Eye (tissue), 1 donor: ENCODE measurements at places on chromosomes 6 and 20.

DNA sequence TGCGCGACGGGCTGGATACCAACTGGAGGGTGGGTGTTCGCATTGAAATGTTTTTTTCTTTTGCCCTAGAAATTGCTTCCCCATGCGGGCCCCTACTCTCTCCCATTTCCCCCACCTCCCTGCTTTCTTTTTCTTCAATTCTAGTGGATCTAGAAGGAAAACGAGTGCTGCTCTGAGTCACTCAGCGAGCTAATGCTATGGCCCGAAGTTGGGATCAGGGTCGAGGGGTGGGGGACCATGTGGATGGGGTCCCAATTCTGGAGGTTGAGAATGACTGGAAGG lies 71.5 kb downstream of the SOX4 start:
- peak; percentile 78 for DNase-seq

DNA sequence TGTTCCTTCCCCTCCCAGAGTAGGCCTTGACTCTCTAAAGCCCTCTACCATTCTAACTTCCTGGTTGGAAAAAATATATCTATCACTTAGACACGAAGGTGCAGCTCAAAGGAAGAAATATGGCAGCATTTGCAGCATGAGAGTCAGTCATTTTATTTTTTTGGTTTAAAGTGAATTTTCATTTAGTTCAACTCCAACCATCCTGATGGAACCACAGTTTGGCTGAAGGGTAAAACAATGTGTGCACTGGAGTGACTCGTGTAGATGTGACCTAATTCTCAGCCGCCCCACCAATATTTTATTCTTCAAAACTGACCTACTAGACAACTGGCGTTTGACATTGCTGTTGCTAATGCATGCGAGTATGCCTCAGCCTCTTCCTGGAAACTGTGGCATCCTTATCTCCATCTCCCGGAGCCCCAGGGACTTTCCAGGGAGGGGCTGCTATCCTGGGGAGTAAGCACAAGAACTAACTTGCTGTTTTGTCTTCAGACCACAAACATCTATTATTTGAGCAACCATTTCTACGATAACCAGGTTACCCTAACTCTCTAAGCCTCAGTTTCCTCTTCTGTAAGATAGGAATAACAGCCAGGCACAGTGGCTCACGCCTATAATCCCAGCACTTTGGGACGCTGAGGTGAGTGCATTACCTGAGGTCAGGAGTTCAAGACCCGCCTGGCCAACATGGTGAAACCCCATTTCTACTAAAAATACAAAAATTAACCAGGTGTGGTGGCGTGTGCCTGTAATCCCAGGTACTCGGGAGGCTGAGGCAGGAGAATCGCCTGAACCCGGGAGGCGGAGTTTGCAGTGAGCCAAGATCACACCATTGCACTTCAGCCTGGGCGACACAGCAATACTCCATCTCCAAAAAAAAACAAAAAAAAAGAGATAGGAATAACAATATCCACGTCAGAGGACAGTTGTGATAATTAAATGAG lies 148.7 kb upstream of the JARID2 start:
- DNase-seq: no peak

- peak; percentile 9 for DNase-seq
Measured at GRCh38 chr6:50707191-50707590, 6.1 kb upstream of the TFAP2D start.

- peak; percentile 87 for DNase-seq
Measured at GRCh38 chr6:28488916-28489365, 26.7 kb downstream of the GPX6 start.

- DNase-seq: no peak
Measured at GRCh38 chr6:12081771-12082170, 69.7 kb downstream of the HIVEP1 start.

- DNase-seq: no peak
Measured at GRCh38 chr20:41560970-41561369, 57.2 kb downstream of the CHD6 start.

DNA sequence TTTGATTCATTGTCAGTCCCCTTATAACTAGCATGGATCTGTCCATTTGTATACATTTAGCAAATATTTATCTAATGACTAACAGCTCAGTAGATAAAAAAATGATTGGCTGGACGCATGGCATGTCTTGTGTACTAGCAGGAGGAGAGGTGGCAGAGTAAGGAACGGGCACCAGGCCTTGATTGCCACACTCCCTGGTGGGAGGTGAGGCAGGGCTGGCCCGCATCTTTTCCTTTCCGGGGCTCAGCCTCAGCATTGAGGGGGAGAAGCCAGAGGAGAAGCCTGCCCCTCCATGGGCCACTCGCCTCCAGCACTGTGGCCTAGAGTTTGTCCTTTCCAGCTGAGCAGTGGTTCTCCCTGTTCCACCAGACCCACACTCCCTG lies 84.9 kb upstream of the TMEM181 start:
- no peak for DNase-seq

DNA sequence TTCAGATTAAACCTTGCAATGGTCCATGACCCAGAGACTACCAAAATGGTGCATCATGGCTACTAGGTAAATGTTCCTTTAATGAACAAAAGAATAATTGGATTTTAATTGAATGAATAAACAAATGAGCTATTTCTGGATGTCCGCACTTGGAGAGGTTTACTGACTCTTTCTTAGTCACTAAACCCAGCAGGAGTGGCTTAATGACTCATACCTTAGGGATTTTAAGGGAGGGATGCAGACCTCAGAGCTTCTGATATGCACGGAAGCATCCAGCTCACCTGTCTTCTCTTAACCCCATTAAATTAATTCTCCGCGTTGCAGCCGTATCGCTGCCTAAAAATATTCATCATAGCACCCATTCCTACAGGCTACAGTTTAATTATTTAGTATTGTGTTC lies 970.0 kb upstream of the SLC35B3 start:
- no peak for DNase-seq

DNA sequence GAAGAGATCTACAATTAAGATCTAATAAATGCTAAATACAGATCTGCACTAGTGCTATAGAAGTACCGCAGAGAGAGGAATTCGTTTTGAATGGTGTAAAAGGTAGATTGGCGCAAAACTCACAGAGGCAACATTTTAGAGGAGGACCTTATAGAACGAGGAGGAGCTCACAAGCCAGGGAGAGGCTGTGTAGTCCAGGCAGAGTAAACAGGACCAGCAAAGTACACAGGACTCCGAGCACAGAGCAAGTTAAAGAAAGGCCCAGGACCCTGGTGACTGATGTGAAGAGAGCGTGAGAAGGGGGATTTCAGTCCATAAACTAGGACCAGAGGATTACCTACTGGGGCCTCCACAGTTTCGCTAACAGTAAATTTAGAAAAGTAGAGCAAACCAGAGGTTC lies 202.3 kb downstream of the FOXC1 start:
- no peak for DNase-seq

DNA sequence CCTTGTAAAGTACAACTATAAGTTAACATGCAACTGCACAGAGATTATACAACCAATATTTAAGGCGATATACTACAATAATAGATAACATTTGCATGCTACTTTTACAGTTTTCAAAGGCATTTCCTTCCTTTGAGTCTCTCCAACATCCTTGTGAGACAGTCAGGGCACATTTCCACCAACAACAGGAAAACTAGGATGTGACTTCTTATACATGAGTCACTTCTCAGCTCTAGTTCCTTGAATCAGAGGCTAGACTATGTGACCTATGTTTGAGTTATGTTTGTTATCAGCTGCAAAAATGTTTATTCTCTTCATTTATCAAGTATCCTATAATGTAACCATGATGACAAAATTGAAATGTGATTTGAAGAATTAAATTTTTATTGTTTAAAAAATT lies 51.7 kb upstream of the TFAP2D start:
- no peak for DNase-seq

- DNase-seq: no peak
Measured at GRCh38 chr20:62292108-62292507, 10.7 kb upstream of the ADRM1 start.

GRCh38 chr6:150435832-150436231 lies 67.0 kb downstream of the IYD start:
- DNase-seq: no peak

DNA sequence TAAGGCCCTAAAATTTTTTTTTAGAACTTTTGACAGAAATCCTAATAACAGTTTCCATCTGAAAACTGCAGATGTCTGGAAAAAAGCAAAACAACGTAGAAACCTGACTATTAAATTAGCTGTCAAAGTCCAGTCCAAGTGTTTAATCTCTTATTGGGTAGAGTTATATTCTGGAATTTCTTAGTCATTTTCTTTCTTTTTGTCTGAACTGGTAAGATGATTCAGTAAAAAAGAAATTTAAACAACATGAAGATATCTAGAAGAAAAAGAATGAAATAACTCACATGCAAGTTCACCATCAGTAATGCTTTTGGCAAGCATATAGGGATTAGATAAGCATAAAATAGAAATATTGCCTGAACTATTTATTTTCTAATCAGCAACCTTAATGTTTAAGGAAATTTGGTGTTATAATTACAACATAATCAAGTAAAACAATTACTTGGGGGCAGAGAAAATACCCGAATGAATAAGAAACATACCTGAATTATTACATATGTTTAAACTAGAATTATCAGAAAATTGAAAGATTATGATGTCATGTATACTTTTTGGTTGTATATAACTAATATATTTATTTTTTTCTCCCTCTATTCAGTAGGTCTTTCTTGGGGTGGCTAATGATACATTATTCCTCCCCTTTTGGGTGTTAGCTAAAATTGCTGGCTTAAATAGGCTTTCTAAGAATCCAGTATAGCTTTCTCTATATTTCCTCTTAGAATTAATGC lies 51.1 kb downstream of the FAM83B start:
- no peak for DNase-seq

GRCh38 chr20:309306-309840 lies 12.0 kb downstream of the ZCCHC3 start:
- no peak for DNase-seq

GRCh38 chr20:43949741-43950618 lies 35.3 kb downstream of the TOX2 start:
- no peak for DNase-seq

DNA sequence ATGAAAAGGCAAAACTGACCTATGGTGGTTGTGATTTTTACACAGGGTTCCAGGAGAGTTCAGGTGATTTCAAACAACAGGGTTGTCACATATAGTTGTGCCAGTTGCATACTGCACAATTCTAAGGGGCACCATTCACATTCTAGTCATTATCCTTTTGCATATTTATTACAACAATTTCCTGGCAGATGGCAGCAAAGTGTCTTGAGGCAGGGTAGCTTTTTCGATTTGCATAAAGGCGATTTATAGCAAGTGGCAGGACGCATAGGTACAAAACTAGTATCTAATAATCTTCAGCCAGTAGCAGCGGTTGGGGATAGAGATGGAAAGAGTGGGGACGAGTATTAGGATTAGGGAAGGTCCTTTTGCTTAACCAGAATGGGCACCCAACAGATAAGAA lies 46.5 kb upstream of the TRAF3IP2 start:
- DNase-seq: no peak

GRCh38 chr6:106967936-106968555 lies 6.5 kb downstream of the CD24 start:
- DNase-seq: no peak

DNA sequence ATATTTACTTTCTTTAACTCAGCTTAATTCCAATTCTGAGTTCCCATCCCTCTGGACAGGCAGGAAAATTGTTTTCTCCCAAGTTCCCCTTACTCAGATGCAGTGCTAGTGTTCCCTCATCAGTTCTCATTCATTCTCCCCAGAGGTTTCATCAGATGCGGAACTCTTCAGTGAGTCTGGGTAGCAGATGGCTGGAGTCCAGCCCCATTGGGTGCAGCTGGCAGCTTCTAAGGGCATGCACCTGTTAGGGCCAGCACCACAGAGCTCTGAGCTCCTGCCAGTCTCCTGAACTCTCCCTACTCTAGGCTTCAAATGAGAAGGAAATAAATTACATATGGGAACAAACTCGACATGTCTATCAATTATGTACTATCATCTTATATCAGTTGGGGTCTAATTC lies 76.6 kb downstream of the SOD2 start:
- DNase-seq: peak; percentile 48

DNA sequence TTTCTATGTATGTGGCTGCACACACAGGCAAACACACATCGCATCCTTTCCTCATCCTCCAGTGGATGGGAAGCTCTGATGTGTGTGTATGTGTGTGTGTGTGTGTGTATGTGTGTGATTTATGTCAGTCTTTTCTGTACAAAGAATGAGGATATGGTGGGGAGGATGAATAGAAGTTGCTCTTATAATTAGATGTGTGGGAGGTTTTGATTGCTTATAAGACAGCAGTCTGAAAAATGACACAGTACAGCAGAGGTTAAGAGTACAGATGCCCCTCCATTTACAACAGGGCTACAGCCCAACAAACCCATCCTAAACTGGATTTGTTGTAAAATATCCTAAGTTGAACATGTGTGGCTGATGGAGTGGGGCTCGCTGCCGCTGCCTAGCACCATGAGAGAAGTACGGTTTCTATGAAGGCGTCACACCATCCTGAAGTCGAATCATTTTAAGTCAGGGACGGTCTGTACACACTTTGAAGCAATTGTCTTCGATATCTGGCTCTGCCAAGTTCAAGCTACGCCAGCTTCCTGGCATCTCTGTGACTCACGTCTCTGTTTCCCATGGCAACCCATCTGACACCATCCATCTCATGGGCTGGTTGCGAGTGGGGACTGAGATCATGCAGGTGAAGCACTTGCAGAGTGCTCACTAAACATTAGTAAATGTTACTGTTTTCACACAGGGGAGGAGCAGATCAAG lies 252.6 kb downstream of the MYLK4 start:
- DNase-seq: no peak

DNA sequence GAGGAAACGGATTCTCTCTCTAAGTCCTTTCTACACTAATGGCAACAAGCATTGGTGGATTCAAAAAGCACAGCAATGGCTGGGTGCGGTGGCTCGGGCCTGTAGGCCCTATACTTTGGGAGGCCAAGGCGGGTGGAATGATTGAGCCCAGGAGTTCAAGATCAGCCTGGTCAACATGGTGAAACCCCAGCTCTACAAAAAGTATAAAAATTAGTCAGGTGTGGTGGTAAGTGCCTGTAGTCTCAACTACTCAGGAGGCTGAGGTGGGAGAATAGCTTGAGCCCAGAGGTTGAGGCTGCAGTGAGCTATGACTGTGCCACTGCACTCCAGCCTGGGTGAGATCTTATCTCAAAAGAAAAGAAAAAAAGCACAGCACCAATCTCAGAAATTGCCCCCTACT lies 19.3 kb downstream of the PAQR8 start:
- DNase-seq: no peak

DNA sequence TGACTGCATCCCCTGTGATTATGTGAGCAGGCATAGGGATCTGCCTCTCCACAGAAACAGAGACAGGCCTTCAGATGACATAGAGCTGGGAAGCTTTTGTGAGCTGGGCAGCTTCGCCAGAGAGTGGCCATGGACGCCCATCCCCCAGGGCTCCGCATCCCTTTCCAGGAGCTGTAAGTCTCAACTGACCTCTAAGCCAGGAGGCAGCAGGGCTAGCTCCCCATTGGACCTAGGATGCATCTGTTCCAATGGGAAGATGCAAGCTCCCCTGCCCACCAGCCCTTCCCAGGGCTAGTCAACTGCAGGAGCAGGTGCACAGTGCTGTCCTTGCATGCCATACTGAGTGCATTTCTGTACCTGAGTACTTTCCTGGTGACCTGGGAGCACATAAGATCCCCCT lies 663.6 kb downstream of the RNF144B start:
- no peak for DNase-seq
